Stimulated activated CD8-positive, alpha-beta memory T cell treated with anti-CD3 and anti-CD28 coated beads, Interleukin-2, amount 100 ng/mL, for 1 hour (primary cell): ENCODE measurements at places on chromosomes 1 and 21.

GRCh38 chr1:157994704-157995582 lies 1.5 kb downstream of the KIRREL1 start:
- no peak for DNase-seq

- no peak for DNase-seq
Observed at GRCh38 chr1:71542155-71542554, 461.3 kb upstream of the ZRANB2 start.

- no peak for DNase-seq
Observed at GRCh38 chr1:60889709-60890108, 192.7 kb upstream of the NFIA start.

DNA sequence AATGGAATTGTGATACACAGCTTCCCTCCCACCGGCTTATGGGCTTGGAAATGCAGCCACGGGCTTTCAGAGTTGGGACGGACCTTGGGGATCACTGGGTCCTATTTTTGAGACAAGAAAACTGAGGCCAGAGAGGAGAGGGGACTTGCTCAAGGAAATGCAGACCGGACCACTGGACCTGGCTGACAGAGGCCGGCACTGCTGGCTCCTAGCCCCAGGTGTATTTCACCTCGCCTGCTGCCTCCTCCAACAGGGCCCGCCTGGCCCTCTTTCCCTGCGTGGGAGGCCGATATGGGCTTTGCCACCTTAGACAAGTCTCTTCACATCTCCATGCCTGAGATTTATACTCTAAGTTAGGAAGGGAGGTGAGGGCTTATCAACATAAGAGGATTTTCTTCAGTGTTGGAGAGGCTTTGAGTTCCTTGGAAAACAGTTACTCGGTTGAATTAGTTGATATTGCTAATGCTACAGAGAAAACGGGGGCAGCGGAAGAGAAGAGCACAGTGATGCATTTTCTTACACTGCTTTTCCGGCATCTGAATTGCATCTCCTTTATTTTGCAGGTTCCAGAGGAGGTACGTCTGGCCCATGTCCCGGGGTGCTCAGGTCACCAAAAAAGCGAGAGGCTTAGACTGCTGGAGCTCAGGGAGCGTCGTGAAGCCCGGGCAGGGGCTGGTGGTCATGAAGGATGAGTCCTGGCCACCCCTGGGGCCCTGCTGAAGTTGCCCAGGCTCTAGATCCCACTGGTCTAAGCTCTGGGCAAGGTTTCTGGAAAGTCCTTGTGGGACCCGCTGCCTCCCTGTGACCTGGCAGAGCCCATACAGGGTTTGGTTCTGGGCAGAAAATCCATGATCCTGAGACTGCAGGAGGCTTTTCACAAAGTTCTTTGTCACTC lies 44.7 kb downstream of the CAPN2 start:
- DNase-seq: no peak

GRCh38 chr21:35328856-35329455 lies 279.9 kb upstream of the RUNX1 start:
- no peak for DNase-seq

- DNase-seq: no peak
Observed at GRCh38 chr1:168343566-168343965, 62.9 kb downstream of the TBX19 start.

GRCh38 chr1:235925016-235925415 lies 58.3 kb upstream of the LYST start:
- DNase-seq: no peak

GRCh38 chr1:18657506-18658201 lies 27.0 kb downstream of the PAX7 start:
- DNase-seq: no peak

GRCh38 chr1:112878321-112878720 lies 77.7 kb downstream of the SLC16A1 start:
- DNase-seq: no peak
